ENCODE measurements at places on chromosomes 5 and 9.

- H3K4me1 ChIP-seq: peaks cover 61% of the 10 kb centered on the region
- H3K4me3 ChIP-seq: peak overlapping the region; percentile 92
- no peaks in the 10 kb centered on the region for H3K27me3 ChIP-seq
- no peaks in the 10 kb centered on the region for H3K36me3 ChIP-seq
- DNase-seq: no peak
These were observed 5.6 kb upstream of the RNF44 start for GRCh38 chr5:176542596-176543427.

DNA sequence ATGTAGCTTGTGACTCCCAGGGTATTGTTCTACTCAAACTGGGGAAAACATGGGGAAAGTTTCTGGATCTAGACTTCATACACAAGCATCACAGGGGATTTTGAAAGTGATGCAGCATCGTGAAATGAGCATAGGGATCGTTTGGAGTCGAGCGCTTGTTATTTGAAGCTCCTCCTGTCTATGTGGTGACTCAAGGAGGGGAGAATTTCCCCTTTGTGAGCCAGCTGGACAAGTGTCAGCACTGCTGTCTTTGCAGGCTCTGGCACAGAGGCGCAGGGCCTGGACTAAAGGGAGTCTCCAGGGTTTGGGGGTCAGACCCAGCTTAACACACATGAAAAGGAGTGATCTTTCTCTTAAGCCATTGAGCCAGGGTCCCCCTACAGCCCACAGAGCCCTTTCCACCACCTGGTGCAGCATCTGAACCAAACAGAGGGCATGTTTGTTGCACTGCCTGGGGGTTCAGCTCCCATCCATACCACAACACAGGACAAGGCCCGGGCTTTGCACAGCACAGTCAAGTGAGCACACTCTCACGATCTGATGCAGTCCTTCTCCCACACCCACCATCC is 51.0 kb downstream of the IRF1 start:
- no peaks in the 10 kb centered on the region for H3K27me3 ChIP-seq
- H3K36me3 ChIP-seq: peaks cover 43% of the 10 kb centered on the region
- no peak for DNase-seq
- H3K4me3 ChIP-seq: no peak overlapping the region
- peaks cover 84% of the 10 kb centered on the region for H3K4me1 ChIP-seq

DNA sequence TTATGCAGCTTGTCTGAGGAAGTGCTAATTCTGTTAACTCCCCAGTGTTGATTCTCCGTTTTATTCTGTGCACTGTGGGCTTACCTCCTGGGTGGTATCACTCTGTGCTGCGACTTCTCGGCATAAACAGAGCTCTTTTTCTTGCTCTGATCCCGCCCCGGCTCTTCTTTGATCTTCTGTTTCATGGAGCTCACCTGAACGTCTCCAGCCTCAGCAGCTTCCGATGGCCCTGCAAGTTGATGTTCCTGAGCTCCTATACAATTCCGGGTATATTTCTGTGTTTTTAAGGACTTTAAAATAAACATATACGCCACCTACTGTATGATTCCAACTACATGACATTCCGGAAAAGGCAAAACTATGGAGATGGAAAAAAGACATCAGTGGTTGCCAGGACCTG is 110.8 kb downstream of the TENT4A start:
- H3K4me3 ChIP-seq: no peak overlapping the region
- H3K27me3 ChIP-seq: peaks cover 34% of the 10 kb centered on the region
- peaks cover 21% of the 10 kb centered on the region for H3K4me1 ChIP-seq
- no peaks in the 10 kb centered on the region for H3K36me3 ChIP-seq
- no peak overlapping the region for H3K27ac ChIP-seq

DNA sequence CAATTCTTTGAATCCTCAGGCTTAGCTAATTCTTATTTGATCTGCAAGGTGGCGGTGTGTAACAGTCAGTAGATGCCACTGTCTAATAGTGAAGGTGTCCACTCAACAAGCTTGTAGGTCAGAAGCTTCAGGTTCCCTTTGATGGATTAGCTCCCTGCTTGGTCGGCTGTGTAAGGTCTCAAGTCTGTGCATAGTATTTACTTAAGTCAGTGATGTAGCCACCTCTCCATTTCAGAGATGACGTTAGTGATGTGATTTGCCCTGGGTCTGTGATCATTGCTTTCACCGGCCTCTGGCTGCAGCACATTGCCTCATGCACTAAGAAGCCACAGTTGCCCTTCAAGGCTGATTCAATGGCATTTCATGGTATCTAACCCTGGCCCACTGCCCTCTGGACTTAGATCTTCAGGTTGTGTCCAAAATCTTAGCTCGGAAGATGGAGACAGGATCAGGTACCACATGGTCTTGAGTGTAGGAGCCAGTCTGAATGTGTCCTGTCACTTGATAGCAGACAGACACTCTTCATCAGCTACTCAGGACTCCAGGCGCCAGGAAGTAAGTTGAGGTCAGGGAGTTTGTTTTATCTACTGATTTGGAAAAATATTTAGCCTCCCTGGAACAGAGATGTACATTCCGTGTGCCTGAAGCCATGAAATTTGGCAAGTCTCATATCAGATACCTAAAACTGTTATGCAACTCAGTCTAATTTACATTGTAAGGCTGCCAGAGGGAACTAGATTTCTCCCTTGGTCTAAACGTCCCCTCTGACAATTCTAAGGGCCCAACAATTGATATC is 42.9 kb downstream of the SUB1 start:
- H3K27ac ChIP-seq: no peak overlapping the region
- H3K27me3 ChIP-seq: no peaks in the 10 kb centered on the region
- no peaks in the 10 kb centered on the region for H3K4me1 ChIP-seq
- no peak overlapping the region for H3K4me3 ChIP-seq
- no peak for DNase-seq

GRCh38 chr5:85388770-85389169 is 1004.1 kb upstream of the EDIL3 start:
- H3K27me3 ChIP-seq: no peaks in the 10 kb centered on the region
- no peak overlapping the region for H3K4me3 ChIP-seq
- H3K27ac ChIP-seq: no peak overlapping the region

DNA sequence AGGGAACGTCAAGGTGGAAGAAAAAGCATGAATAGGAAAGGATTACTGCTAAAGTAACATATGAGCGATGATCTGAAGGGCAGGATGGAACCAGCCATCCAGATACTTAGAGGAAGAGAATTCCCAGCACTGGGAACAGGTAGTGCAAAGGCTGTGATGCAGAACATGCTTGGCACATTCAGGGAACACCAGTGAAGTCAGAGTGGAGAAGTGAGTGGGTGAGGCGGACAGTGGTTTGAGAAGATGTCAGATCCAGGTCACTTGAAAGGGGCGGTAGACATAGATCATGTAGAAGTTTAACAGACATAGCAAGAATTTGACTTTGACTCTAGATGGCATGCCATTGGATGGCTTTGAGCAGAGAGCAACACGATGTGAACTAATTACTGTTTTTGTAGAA is 374.2 kb downstream of the PDE4D start:
- no peak overlapping the region for H3K4me3 ChIP-seq
- no peak overlapping the region for H3K27ac ChIP-seq
- H3K27me3 ChIP-seq: no peaks in the 10 kb centered on the region
- no peaks in the 10 kb centered on the region for H3K4me1 ChIP-seq

GRCh38 chr5:80656425-80656824 is 1.6 kb upstream of the DHFR start:
- H3K27ac ChIP-seq: peak overlapping the region; percentile 98
- H3K4me1 ChIP-seq: peaks cover 25% of the 10 kb centered on the region
- no peaks in the 10 kb centered on the region for H3K27me3 ChIP-seq
- peak overlapping the region; percentile 94 for H3K4me3 ChIP-seq
- no peak for DNase-seq

DNA sequence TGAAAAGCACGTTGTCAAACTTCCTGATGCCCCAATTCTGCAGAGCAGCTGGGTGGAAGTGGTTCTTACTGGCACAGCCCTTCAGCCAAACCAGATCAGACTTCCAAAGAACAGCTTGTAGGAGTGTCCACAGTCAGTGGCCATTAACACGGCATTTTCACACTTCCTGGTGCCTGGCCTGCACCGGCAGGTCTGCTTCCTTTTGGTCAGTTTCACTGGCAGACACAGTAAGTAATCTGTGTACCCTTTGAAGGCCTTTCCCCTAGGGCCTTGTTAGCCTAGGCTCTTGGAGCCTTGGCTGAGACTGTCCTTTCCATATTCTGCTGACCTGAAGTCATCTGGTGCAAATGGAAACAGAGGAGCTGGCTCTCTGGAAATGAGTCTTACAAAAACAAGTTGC is 297.5 kb upstream of the TNC start:
- no peaks in the 10 kb centered on the region for H3K36me3 ChIP-seq
- DNase-seq: no peak
- no peak overlapping the region for H3K27ac ChIP-seq
- peaks cover 2% of the 10 kb centered on the region for H3K27me3 ChIP-seq
